ENCODE measurements at places on chromosomes 1 and 21.

GRCh38 chr1:66542811-66543767, 9.1 kb downstream of the SGIP1 start:
- DNase-seq, result no peak

- DNase-seq, result no peak
Measured at GRCh38 chr1:99614728-99615127, 31.2 kb upstream of the PALMD start.

- no peak for DNase-seq
Measured at GRCh38 chr21:33541105-33541711, 709 bp downstream of the GART start.

- no peak for DNase-seq
Measured at GRCh38 chr1:194919146-194919545, 1689.1 kb downstream of the KCNT2 start.

DNA sequence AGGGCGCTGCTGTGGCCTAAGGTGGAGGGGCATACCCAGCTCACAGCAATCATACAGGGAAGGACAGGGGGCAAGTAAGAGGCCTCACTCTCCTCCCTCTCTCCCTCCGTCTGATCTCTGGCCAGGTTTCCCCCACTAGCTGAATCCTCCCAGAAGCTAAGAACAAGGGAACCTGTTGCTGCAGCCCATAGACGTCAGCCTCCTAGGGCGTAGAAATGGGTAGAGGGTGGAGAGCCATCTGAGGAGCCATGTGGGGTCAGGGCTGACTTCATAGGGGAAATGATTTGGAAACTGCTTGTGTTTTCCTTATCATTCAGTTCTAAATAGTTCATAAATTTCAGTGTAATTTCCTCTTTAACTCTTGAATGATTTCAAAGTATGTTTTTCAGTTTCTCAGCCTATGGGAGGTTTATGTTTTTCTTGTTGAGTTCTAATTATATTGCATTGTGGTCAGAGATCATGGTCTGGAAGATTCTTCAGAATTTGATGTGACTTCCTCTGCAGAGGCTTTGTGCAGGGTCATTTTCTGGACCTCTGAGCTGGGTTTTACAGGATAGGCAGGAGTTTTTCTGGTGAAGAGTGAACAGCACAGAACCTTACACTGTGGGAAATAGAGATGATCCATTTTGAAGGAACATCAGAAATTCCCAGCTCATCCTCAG, 2.3 kb upstream of the MOB3C start:
- no peak for DNase-seq

DNA sequence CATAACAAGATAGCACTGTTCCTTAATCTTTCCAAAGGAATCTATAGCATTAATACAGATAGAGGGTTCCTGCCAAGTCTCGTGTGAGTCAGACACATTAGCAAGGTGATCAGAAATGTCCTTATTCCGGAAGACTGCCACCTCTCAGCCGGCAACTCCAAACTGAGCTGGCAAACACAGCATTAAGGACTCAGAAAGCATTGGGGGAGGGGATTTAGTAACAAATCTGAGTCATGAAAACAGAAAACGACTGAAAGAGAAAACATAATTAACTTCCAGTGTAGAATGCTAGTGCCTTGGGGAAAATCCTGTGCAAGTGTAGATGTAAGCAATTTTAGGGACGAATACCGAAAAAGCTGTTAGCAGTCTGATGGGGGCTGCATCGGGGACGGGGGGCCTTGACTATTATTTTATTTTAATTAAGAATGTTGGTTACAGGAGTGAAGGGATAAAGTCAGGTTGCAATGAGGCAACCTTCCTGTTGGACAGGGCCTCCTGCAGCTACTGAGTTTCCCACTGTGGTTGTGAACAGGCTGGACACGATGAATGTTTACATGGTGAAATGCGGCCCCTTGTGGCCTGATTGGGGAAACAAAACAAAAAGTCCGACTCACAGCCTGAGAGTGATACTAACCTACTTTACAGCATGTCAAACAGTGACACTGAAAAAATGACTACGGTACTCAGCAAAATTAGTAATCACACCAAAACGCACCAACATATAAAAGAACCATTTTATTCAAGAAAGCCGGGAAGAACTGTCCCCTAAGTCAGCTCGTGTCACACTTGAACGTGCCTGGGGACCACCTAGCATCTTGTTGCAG, 20.7 kb downstream of the MIS18A start:
- DNase-seq, result peak; percentile 62

DNA sequence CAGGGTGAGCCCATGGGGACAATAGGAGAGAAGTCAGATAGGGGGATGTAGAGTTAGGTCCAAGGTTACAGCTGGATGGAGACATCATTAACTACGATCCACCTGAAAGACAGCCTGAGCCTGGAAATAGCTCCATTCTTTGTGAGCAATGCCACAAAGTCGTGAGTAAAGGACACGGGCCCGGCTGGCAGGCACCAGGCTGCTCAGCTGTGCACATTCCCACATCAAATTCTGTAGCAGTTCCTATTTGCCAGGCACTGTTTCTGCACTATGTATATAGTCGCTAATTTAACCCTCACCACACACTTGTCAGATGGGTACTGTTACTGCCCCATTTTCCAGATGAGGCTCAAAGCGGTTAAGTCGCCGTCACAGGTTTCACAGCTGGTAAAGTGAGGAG, 338.0 kb upstream of the KAZN start:
- DNase-seq, result no peak

DNA sequence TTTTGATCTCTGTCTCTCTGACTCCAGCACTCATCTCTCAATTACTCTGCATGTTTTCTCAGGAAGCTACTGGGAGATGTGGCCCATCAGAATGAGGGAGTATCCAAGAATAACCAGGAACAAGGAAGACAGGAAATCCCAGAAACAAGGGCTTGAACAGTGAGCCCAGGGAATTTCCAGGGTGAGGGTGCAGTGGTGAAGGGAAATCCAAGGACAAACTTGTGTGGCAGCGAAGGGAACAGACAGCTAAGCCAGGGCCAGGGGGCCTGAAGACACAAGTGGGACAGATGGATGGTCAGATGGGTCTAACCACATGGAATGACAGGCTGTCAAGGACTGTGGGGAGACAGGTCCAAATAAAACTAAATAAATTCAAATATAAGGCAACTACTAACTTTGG, 121.8 kb upstream of the ERRFI1 start:
- DNase-seq, result no peak

GRCh38 chr1:214403431-214403830, 122.5 kb downstream of the SMYD2 start:
- DNase-seq, result no peak

DNA sequence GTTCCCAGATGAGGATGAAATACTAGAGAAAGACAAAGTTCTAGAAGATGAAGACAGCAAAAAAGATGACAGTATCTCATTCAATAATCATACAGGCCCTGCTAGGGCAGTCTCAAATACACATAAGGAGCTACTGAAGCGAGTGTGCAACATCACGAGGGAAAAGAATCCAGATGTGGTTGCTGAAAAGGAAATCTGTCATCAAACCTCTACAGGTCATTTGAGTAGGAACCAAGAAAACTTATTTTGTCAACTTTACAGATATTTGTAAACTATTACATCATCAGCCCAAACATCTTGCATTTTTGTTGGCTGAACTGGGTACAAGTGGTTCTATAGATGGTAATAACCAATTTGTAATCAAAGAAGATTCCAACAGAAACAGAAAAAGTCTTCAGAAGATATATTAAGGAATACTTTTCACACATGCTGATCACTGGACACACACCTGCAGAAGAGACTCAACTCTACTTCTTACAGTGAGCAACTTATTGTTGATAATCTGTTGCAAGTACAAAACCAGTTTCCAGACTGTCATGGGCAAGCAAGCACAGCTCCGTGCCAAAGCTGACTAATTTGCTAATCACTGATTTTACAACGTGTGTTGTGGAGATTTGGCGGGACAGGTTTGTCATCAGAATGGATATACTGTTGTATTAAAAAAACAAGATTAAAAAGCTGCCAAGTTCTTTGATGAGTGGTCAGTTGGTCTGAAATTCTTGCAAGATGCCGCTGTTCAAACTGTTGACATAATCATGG, 42.1 kb downstream of the TRIM33 start:
- no peak for DNase-seq

GRCh38 chr21:28207436-28208173, 785.1 kb downstream of the LTN1 start:
- no peak for DNase-seq

- no peak for DNase-seq
Measured at GRCh38 chr1:167146903-167147539, 53.1 kb downstream of the STYXL2 start.

DNA sequence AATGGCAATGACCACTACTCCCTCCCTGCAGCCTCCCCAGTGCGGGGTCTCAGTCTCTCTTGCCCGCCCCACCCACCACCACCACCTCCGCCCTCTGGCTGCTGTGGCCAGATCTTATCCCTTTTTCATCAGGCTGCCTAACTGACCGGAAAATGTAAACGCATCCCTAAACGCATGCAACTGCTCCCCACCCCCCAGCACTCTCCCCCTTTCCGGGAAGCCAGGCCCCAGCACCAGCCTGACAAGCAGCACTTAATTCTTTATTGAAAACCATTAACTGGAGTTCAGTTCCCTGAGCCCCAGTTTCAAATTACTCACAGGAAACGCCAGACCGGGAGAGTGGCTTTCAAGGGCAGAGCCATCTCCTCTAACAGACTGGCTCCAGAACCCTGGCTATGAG, 147.7 kb downstream of the DMRTA2 start:
- no peak for DNase-seq

DNA sequence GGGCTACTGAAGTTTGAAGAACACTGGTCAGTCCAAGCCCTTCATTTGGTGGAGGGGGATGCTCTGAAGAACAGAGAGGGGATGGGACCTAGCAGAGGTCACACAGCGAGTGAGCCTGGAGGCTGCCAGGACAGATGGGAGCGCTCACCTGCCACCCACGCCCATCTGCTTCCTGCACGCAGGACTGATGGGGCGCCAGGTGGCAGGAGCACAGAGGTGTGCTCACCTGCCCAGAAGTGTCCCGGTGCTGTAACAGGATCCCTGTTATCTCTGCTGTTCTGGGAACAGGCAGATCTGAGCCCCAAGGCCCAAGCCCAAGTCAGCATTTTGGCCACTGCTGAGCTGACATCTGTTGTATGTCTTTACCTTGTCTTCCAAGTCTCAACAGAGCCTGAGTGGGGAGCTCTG, 40.5 kb downstream of the EPHB2 start:
- no peak for DNase-seq

GRCh38 chr1:95903060-95903459, 669.0 kb downstream of the RWDD3 start:
- no peak for DNase-seq

- DNase-seq, result no peak
Measured at GRCh38 chr1:94607398-94607797, 65.8 kb upstream of the F3 start.

DNA sequence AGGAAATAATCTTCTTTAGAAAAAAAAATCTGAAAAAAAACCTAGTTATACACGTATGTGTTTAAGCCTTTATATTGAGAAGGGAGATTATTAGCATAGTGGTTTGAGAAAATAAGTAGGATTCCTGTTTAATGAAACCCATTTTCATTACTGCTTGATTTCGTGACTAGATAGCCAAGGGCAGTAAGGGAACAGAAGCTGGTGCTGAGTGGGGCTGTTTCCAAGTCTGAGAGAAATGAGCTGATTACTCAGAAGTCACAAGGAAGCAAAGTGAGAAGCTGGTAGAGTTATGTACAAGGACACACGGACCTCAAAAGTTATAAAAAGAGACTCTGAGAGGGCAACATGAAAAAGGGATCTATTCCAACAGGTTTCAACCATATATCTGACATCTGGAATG, 256.5 kb downstream of the TTLL7 start:
- no peak for DNase-seq

DNA sequence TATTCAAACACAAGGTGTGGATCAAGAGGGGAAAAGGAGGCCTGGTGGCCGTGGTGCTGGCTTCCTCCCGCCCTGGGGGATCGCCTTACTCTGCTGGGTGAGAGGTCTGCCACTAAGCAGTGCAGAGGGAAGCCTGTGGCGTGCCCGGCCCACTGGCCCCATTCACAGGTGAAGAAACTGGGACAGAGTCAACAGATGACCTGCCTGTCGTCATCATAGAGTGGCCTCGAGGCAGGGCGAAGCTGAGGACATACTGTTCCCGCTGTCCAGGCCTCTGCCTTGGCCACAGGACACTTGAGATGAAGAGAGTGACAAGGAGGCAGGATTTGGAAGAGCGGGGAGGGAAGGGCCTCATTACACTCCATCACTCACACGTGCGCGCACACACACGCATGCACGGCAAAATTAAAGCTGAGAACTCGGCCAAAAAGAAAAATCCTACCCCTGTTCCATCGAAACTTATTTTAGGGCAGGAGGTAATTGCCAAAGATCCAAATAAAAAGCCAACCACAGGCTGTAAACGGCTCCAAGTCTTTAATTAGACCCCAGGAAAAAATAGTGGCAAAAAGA, 50.5 kb downstream of the CASZ1 start:
- DNase-seq, result no peak

GRCh38 chr21:21052672-21053071, 54.5 kb downstream of the NCAM2 start:
- DNase-seq, result no peak

DNA sequence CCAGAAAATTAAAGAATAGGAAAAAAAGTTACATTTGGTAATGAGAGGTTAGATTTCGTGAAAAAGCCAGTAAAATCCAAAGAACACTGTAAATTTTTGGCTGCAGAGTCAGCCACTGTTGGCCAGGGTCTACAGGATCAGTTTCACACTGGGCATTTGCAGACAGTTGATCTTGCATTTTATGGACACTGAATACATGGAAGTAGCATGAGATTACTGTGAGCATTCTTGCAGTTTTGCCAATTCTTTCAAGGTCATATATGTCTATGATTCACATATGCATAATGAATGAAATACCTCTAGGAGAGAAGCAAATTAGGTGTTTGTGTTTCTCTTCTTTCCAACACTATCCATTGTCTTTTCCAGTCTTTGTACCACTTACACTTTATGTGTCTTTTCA, 200.8 kb upstream of the DPYD start:
- no peak for DNase-seq

GRCh38 chr1:155300553-155301329, 497 bp downstream of the PKLR start:
- DNase-seq, result no peak

Data from activated CD8-positive, alpha-beta memory T cell treated with anti-CD3 and anti-CD28 coated beads, Interleukin-2, amount 50 U/mL, for 48 hours (primary cell).